NCI-H2227 treated with DMSO at 0.1 percent for 48 hours (cell line): ENCODE measurements at places on chromosomes 16 and 17.
A peak's percentile ranks its signal among the peaks of the same experiment; 100 is the strongest.

DNA sequence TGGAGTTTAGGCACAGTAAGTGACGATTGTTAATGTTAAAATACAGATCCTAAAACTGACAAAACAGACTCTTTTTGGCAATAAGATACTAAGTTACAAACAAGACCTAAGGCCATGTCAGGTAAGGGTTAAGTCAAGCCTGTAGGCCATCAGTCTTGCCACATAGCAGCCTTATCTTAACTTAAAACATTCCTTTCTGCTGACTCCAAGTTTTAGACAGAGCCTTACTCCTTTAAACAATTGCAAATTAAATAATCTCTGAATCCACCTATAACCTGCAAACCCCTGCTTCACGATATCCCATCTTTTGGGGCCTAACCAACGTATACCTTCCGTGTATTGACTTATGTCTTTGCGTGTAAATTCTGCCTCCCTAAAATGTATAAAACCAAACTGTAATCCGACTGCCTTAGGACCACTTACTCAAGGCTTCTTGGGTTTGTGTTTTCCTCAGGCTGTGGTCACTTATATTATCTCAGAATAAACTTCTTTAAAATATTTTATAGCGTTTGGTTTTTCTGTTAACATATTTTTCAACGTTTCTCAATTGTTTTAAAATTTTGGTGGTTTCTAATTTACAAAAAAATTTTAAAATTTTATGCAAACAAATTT is 64.4 kb downstream of the EFCAB5 start:
- no peak for DNase-seq

DNA sequence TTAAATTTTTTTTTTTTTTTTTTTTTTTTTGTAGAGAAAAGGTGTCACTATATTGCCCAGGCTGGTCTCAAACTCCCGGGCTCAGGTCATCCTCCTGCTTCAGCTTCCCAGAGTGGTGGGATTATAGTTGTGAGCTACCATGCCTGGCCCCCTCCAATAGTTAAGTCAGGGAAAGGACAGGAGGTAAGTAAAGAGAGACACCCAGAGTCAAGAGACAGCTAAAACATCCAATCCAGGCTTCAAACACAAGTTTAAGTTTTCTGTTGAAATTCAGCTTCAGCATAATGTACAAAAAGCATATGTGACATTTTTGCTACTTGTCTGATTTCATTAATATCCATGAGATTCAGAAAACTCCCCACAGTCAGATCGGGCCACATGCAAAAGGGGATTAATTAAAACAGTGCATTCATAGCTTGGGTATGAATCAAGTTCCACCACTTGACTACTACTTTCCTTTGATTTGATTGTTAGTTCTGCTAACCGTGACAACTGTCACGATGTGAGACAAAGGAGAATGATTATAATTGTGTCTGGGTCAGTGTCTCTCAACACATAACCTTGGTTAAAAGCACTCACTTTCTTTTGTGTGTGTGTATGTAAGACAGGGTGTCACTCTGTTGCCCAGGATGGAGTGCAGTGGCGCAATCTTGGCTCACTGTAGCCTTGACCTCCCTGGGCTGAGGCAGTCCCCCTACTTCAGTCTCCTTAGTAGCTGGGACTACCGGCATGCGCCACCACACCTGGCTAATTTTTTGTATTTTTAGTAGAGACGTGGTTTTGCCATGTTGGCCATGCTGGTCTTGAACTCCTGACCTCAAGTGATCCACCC is 184.9 kb downstream of the PARN start:
- DNase-seq: no peak

DNA sequence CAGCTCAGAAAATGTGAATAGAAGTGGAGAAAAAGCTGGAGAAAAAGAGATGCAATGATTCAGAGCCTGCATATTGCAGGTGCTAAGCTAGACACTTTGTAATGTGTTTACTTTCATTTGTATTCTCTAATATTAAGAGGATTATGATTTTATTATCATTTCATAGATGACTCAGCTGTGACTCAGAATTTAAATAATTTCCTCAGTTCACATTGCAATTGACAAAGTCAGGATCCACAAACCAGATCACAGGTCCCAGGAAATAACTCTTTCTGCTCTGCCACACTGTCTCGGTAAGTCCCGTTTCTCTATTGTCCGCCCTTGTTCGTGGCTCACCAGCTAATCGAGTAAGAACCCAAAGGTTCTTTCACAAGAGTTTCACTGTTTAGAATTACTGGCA is 235.4 kb upstream of the MON1B start:
- DNase-seq: no peak

DNA sequence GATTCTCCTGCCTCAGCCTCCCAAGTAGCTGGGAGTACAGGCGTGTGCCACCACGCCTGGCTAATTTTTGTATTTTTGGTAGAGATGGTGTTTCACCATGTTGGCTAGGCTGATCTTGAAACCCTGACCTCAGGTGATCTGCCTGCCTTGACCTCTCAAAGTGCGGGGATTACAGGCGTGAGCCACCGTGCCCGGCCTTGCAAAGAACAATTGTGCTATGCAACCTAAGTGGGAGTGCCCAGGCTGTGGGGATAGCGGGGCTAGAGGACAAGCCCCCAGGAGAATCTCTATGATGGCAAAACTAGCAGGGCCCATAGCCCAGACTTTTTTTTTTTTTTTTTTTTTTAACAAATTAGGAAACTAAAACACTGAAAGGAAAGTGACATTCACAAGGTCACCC is 2.0 kb upstream of the GPR179 start:
- no peak for DNase-seq

- DNase-seq: no peak
These were observed 33.0 kb upstream of the FOXJ1 start for GRCh38 chr17:76174037-76174436.

GRCh38 chr17:78719630-78720298 is 62.3 kb downstream of the CYTH1 start:
- no peak for DNase-seq

DNA sequence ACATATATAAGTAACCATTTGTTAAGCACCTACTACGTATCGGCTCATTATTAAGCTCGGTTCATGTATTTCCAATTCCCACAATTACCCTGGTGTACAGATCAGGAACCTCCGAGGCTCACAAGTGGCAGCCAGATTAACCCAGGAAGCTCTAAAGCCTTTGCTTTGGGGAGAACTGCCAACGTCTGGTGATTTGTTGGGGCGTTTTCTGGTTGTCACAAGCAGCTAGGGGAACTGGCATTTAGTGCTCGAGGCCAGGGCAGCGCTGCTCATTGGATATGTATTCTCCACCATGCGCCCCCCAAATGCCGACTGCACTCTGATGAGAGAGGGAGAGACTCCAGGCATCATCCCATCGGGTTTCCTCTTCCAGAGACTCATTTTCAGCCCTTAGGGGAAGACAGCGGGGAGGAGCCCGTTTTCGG is 541 bp downstream of the ZNF18 start:
- DNase-seq: peak; percentile 36

GRCh38 chr17:573036-573435 is 141.6 kb downstream of the VPS53 start:
- DNase-seq: no peak

GRCh38 chr16:31130336-31130891 is 5.1 kb downstream of the PRSS8 start:
- DNase-seq: no peak

DNA sequence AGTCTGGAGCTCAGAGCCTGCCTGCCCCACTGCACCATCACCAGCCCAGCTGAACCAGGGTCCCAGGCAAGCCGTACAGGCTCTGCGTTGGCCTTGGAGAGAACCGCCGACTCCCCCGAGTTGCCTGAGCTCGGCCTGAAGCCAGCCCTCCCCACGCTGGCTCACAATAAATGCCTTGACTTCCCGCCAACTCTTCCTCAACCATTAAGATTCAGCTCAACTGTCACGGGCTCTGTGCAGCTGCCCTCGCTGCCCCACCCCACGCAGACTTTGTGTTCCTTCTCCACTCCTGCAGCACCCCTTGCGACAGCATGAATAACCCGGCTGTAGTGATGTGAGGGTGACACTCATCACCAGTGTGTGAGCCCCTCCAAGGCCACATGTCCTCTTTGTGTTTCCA is 4.8 kb upstream of the QPRT start:
- DNase-seq: no peak

DNA sequence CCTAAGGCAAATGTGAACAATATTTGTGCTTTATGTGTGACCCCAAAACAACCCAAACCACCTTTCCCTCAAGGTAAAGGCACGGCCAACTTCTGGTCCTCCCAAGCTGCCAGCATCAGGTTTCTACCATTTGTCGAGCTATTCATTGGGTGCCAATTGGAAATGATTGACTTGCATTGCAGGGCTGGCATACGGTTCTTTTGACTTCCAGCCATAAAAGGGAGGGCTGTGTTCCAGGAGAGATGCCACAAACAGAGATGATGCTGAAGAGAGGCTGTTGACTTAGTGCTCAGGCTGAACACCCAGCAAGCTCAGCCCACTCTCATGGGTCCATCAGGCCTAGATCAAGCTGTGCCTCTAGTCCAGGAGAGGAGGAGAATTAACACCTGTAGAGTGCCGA is 252.4 kb downstream of the GRIN2A start:
- no peak for DNase-seq

DNA sequence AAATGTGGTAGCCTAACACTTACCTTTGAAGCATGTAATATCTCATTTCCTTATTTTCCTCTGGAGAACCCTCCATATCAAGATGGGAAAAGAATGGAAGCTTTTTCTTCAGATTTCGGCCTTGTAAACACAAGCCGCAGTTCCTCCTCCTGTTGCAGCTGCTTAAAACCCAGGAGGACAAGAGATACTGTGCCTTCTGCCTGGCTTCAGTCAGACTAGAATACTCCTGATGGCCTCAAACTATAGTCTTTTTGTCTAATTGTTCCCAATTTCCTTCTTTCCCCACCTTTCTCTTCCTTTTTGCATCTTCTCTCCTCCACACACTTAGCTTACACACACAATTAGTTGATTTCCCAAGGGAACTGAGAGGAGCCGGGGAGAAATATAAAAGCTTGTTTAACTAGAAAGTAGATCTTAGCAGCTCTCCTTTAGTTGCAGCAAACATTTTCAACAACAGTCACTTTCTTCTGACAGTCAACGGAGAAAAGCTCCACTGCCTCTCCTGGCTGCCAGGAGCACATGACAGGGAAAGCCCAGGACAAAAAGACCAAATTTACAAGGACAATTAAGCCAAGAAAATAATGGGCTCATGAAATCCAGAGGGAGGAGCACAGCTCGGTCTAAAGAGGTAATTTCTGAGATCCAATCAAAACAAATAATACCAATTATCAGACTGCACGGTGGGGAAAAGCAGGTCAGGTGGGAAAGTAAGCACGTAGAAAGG is 76.4 kb upstream of the C17orf78 start:
- DNase-seq: no peak

DNA sequence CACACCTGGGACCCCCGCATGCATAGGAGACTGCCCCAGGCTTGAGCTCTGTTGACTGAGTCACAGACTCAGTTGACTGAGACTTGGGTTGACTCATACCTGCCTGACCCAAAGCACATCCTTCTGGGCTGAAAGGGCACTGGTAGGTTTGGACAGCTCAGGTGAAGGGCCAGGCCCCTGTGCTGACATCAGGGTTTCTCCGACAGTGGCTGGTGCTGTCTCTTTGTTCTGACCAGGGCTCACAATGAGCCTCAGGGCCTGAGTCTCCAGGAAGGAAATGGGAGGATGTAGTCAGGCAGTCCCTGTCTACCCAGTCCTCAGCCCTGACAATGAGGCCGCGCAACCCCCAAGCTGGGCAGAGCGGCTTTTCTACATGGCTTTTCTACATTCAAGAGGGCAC is 6.5 kb downstream of the SPNS2 start:
- DNase-seq: no peak

GRCh38 chr16:307691-308312 is 24.8 kb downstream of the PDIA2 start:
- no peak for DNase-seq

GRCh38 chr16:84610376-84610775 is 7.5 kb downstream of the COTL1 start:
- no peak for DNase-seq

GRCh38 chr17:83077411-83077810 is 2.0 kb upstream of the METRNL start:
- no peak for DNase-seq

- no peak for DNase-seq
These were observed 34.7 kb downstream of the YPEL2 start for GRCh38 chr17:59366040-59366757.

DNA sequence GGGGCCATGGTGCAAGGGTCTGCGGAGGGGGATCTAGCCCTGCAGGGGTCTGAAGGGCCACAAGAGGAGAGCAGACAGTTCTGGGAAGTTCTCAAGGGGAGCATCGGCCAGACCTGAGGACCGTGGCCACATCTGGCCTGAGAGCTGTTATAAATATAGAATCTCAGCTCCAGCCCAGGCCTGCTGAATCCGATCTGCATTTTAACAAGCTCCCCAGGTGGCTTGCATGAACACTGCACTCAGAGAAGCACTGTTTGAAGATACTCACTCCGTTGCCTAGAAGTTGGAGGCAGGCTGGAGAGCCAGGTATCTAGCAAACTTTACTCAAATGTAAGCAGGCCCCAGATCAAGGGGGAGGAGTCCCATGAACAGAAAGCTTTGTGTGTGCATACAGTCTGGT is 61.3 kb downstream of the NKD1 start:
- no peak for DNase-seq

- DNase-seq: no peak
These were observed 429.4 kb upstream of the MAF start for GRCh38 chr16:80029761-80030481.

DNA sequence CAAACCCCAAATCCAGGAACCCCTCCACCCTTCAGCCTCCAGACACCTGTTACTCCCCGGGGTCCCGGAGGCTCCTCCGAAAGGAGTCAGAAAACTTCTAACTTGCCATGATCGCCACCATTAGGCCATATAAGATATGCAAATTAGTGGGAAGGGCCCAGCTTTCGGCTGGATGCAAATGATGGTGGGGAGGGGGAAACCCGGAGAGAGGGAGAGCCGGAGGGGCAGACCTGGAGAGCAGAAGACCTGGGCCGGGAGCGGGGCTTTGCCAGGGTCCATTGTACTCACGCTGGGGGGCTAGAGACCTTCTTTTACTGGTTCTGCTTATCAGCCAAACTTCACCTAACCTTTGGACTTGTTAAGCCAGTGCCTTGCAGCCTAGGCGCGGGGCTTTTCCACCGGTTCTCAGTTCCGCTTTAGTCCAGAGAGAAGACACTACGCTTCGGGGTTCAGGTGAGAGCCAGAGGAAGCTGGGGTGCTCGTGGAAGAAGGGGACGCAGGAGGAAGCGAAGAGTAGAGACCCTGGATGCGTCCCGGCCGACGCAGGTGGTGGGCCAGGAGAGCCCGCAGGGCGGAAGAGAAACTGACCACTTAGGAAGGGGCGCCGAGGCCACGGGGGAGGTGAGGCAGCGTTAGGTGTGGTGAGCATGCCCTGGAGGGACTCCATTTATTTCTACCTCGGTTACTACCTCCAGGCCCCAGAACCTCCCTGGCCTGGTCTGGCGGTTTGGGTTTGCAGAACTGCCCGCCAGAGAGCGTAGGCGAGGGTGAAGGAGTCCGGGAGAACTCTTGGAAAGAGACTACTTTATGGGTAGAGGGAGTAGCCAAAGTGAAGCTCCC is at the start of gene HNF1B:
TSS of gene HNF1B (minus strand) at position 99 of the 840 bp plus-strand sequence. CDS start 175 bp downstream, outside the sequence.
- DNase-seq: no peak
